ENCODE measurements at places on chromosomes 6 and 20. TPM values are rescaled to one million over a fixed set of nuclear protein-coding genes. Genes with fewer than 3 reads are reported as not detected.

CITED2 gene
- 27.0 TPM for total RNA-seq

SLC17A1 gene
- total RNA-seq, result not detected

BPIFB1 gene
- 0.05 TPM for total RNA-seq

LAMA5 gene
- 412 TPM for total RNA-seq

TFAP2D gene
- not detected for total RNA-seq

RPL10A gene
- total RNA-seq, result 1,543 TPM

MTFR2 gene
- total RNA-seq, result 12.0 TPM

CLVS2 gene
- 0.13 TPM for total RNA-seq

GHRH gene
- not detected for total RNA-seq

SOX18 gene
- 2.9 TPM for total RNA-seq

HEY2 gene
- 0.03 TPM for total RNA-seq

ADGB gene
- total RNA-seq, result not detected

KIAA0408 gene
- total RNA-seq, result 5.4 TPM

LY86 gene
- not detected for total RNA-seq

PDYN gene
- not detected for total RNA-seq

EIF6 gene
- total RNA-seq, result 432 TPM

EPPIN gene
- total RNA-seq, result not detected

C6orf132 gene
- total RNA-seq, result 3.7 TPM

Measured in A549 treated with AZD2906 at 1 μM for 4 hours (cell line).